BE2C (cell line): ENCODE measurements at places on chromosomes 16 and 17.

DNA sequence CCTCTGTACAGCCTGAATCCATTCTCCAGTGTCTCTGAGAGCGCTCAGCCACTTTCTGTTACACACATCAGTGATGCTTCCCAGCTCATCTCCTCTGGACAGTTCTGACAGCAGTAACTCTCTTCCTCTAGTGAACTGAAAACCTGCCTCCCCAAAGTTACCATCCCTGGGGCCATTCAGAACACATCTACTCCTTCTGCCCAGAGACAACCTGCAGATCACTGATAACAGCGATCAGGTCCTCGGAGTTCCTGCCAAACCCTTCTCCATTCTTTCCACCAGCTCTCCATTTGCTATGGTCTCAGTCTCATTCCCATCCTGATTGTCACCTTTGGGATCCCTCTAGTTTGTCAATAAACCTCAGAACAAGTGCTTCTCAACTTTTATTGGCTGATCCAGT, 7.3 kb downstream of the ZZEF1 start:
- DNase-seq: no peak

DNA sequence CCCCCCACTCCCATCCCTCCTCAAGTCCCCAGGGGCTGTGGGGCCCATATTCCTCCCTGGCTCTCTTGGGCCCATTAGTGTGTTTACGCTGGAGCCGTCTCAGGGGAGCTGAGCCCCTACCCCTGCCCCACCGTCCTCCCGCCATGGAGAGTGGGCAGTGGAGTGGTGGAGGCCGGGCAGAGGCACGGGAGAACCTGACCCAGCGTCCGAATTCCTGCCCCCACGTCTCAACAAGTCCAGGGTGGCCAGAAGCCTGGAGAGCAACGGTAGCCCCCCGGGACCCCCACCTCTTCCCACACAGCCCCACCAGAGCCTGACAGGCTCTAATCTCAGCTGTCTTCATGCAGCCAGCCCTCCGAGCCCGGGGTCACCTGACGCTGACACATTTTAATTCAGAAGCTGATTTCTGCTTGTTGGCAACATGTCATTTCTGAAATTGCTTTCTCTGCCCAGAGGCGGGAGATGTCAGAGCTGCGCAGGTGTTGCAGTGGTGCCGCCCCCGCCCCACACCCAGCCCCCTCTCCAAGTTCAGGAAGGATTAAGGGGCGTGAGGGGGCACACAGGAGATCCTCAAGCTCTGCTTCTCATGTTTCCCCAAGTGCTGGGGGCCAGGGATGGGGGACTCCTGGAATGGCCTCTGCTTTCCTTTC, 32.6 kb downstream of the WNT9B start:
- DNase-seq: no peak

- no peak for DNase-seq
Observed at GRCh38 chr17:30091771-30092170, 24.8 kb upstream of the NSRP1 start.

- no peak for DNase-seq
Observed at GRCh38 chr17:9484789-9485188, 90.8 kb downstream of the STX8 start.

DNA sequence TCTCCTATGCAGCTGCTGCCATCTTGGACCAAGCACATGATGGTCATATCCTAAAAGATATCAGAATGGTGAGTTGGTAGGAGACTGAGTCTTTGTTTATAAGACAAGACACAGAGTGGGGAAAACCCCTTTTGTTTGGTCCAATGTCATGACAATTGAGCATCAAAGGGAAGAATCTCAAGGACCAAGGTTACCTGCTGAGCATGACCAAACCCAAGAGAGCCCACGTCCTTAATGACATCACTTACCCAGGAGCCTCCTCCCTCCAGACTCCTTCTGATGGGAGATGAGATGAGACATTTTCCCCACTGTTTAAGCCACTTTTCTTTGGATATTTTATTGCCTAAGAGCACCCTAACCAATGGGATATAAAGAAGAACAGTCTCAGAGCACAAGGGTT, 478.1 kb downstream of the NPIPA7 start:
- no peak for DNase-seq
